Activated naive CD8-positive, alpha-beta T cell treated with anti-CD3 and anti-CD28 coated beads, Interleukin-2, amount 50 U/mL, for 24 hours (primary cell): ENCODE measurements at places on chromosomes 2 and 18.

- no peak for DNase-seq
Measured at GRCh38 chr2:236169741-236170589, 1.8 kb upstream of the GBX2 start.

- DNase-seq, result no peak
Measured at GRCh38 chr2:37897511-37897910, 27.6 kb upstream of the RMDN2 start.

GRCh38 chr2:10085043-10085667 lies 4.9 kb upstream of the CYS1 start:
- DNase-seq, result no peak

GRCh38 chr2:175478096-175478768 lies 296.7 kb upstream of the ATP5MC3 start:
- DNase-seq, result no peak

DNA sequence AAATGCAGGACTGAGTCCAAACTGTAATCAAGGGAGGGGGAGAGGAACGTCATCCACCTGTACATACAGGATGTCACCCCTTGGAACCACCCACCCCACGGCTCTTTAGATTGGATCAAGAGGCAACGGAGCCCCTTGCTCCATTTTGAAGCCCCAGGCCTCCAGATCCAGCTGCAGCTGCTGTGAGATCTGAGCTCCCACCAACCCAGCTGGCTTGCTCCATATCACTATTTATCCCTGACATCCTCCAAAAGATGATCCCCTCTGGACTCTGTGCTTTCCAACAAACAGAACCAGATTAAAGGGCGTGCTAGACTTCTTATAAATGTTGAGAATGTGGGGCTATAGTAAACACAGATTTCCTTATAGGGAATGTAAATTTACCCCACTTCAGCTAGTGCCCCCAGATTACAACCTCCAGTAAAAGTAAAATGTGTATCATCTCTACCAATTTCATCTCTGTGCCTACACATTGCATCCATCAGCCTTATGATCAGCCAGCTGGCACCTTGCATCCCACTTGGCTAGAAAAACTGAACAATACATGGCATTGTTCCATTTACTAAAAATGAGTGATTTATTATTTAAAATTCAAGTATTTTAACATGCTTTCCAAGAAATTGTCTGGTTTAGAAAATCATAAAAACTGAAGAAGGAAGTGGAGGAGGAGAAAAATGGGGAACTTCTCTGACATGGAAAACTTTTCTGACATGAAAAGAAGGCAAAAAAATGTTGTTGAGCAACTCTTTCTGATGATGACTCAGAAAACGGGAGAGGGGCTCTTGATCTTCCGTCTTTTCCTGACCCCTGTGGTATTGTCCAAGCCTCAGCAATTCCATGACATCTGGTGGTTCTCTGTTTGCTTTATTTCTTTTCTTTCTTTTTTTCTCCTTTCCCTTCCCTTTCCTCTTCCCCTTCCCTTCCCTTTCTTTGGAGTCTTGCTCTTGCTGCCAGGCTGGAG lies 262.6 kb upstream of the THUMPD2 start:
- no peak for DNase-seq

DNA sequence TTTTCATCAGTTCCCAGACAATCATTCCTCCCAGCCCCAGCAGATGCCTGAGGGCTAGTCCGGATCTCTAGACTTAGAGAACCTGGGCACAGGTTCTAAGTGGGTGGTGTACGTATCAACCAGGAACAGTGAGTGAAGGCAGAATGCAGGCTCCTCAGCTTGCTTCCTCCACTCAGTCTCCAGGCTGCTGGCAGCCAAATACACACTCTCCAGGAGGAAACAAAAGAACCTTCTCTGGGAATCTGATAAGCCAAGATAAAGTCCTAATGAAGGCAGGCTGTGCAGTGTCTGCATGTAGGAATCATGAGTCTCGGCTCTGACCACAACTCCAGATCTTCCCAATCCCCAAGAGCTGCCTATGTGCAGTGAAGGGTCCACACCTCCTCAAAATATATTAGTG lies 245.7 kb downstream of the SP3 start:
- no peak for DNase-seq

DNA sequence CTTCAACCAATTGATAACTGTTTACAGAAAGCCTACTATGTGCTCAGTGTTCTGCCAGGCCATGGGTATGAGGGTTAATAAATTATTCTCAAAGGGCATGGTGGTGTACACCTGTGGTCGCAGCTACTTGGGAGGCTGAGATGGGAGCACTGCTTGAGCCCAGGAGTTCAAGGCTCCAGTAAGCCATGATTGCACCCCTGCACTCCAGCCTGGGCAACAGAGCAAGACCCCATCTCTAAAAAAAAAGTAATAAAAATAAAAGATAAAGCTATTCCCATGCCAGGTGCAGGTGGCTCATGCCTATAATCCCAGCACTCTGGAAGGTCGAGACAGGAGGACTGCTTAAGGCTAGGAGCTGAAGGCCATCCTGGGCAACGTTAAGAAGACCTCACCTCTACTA lies 8.0 kb downstream of the SPRED2 start:
- DNase-seq, result no peak

DNA sequence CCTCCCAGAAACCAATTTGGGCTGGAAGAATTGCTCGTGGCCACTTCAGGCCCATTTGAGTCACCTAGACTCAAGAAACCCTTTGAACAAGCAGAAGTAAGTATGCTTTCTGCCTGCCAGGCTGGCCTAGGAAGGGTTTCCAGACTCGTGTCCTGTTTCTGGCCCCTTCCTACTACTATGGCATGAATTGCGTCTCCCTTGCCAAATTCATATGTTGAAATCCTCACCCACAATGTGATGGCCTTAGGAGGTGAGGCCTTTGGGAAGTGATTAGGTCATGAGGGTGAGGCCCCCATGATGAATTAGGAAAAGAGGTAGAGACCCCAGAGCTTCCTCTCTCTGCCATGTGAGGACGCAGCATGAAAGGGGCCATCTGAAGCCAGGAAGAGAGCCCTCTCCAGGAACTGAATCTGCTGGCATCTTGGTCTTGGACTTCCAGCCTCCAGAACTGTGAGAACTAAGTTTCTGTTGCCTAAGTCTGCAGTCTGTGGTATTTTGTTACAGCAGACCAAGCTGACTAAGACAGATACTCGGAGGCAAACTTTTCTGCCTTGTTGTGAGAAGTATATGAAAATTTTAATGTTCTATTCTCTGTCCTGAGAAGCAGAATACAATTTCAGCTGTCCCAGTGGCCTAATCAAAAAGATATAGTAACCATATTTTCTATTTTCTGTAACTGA lies 13.1 kb downstream of the GPR45 start:
- DNase-seq, result no peak

DNA sequence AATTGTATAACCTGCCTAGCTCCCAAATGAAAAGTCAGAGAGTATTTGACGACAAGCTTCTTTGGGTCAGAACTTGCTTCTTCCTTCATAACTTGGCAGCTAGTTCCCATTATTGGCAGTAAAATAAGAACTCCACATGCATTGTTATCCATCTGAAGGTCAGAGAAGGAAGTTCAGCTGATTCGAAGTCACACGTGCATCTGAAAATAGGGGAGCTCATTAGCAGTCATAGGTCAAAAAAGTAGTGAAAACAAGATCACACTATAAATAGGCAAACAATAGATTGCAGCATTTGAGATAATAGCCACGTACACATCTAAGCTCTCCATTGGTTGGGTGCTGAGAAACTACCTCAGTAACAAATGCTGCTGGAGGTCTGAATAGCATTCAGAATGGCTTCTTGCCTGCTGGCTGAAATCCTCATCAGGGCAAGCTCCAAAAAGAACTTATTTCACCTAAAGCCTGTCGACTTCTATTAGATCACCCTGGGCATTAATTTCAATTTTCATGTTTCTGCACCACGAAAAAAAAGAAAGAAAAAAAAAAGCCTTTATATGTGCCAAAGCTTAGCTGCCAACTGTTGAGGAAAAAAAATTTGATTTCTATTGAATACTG lies 1492.9 kb upstream of the CELF4 start:
- DNase-seq, result no peak

DNA sequence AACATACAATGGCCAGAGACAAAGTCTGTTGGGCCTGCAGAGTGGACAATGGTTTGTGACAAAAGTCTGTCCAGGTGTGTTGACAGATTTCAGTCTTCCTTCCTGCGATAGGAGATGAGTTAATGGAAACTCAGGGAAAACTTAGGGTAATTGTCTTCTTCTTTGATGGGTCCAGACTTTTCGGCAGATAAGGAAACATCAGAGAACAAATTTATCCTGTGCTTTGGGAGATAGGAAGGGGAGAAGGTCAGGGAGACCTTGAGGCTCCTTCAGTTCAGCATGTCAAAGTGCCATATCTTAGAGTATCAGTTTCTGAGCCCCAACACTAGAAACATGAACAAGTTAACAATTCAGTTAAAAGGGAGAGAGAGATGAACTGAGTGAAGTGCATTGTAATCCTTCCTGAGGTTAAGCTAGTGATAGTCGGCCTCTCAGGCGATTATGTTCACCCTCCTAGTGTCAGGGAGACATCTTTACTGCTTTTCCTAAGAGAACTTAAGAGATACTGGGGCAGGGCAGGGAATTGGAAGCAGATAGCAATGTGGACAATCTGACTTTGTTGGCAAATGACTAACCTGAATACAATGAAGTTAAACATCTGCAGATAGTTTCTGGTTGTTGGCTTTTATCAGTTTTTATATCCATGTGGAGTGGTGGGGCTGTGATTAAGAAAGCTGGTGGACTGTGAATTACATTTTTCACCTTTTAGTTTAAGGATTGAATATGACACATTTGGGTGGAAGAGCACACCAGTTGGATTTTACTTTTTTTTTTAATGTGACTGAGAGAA lies 248.8 kb upstream of the FN1 start:
- no peak for DNase-seq

DNA sequence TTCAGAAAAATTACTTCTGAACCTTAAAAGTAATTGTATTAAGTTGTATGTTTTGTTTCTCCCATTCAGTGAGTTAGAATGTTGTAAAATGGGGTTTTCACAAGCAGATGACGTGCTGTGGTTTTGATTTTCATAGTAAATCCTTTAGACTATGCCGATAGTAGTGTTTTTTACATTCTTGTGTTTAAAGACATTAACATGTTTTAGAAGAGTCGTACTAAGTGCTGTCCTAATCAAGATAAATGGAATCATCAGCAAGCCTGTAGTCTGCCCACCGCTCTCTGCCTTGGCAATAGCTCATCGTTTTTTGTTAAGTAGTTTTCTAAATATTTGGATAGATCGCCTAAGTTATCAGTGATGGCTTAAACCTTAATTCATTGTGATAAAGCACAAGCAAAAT lies 21.5 kb downstream of the PKP4 start:
- no peak for DNase-seq

GRCh38 chr2:58638256-58638805 lies 397.2 kb upstream of the FANCL start:
- no peak for DNase-seq

GRCh38 chr2:60976875-60977561 lies 40.5 kb upstream of the PEX13 start:
- DNase-seq, result no peak

DNA sequence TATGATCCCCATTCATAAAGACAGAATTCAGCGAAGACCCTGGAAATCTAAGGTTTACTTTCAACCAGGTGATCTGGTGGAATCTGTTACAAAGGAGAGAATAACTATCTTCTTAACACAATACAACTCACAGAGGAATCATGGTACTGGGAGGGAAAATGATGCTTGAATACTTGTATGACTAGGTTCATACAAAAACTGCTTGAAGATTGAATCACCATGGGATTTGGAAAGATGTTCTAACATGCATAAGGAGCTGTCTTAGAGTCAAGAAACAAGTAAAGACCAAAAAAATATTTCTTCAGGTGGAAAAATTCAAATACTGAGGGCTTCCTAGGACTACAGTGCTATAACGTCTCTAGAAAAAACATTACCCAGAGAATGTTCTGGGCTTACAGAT lies 32.2 kb downstream of the COL5A2 start:
- DNase-seq, result no peak

- no peak for DNase-seq
Measured at GRCh38 chr2:48984922-48985321, 169.4 kb downstream of the FSHR start.
